NCI-H1417 treated with DMSO at 0.1 percent for 48 hours (cell line): ENCODE measurements at places on chromosomes 6 and 20.

GRCh38 chr6:168116975-168117899 is 38.2 kb upstream of the FRMD1 start:
- DNase-seq: no peak

DNA sequence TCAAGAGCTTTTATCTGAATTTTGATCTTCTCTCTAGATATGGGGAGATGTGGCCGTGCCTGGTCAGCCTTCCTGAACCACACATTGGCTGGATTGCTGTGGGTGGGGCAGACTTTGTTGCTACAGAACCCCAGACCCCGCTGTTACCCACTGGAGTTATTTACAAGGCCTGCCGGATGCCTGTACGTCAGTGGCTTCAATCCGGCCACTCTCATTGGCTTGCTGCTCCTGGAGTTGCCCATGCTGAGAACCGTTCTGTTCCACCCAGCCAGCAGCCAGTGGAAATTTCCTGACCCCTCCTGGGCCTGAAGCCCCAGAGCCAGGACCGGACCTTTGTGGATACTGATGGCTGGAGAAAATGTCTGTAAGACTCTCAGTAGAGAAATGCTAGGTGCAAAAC is 101.9 kb downstream of the TFAP2C start:
- no peak for DNase-seq

GRCh38 chr6:52990342-52990741 is 4.7 kb downstream of the GSTA4 start:
- DNase-seq: no peak

- DNase-seq: no peak
These were observed 84.0 kb downstream of the FARS2 start for GRCh38 chr6:5345324-5345723.

DNA sequence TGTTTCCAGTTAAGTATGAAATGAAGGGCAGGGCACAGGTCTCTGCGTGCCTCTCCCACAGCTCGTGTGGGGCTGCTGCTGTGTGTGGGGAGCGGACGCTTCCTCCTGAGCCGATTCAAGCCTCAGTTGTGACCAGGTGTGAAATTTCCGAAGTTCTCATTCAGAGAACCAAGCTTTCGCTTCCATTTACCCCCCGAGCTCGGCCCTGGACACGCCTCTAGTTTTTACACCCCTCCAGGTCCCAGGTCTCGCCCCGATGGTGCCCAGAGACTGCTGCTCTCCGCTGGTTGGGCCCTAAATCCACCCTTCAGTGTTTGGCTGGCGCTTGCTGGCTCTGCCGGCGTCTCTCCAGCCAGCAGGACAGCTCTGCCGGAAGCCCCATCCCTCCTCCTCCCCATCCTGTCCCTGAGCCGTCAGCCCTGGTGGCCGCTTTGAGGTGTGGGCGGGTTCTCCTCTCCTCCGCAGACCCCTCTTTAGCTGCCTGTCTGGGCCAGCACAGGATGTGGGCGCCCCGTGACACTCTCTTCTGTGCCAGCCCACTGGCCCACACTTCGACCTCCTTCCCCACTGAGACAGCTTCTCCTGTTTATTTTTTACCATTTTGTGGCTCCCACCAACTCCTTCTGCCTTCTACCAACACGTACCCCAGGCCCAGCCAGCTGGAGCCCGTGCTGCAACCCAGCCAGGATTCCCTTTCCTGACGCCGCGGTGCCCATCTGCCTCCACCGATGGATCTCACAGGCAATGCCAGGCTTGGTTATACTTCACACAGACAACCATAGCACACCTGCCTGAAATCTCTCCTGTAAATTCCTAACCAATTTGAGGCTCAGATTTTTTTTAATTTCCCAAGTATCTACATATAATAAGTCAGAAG is 142.8 kb downstream of the DLL1 start:
- DNase-seq: no peak

DNA sequence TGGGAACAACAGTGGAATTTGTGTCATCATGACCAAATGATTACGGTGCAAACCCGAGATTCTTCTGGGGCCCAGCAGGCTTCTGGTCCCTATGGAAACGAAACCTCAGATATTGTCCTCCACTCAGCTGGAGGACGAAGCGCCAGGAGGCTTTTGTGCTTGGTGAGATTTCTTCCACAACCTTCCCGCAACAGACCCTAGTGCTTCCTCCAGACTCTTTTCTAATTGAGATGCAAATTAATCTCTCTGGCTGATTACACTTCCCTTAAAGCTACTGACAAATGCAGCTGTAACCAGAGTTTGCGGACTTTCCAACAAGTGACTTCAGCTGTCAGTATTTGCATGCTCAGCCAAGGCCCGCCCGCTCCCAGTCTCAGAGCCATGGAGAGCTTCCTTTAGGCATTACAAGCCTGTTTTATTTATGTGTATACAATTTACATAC is 96.0 kb downstream of the INSM1 start:
- peak; percentile 88 for DNase-seq

DNA sequence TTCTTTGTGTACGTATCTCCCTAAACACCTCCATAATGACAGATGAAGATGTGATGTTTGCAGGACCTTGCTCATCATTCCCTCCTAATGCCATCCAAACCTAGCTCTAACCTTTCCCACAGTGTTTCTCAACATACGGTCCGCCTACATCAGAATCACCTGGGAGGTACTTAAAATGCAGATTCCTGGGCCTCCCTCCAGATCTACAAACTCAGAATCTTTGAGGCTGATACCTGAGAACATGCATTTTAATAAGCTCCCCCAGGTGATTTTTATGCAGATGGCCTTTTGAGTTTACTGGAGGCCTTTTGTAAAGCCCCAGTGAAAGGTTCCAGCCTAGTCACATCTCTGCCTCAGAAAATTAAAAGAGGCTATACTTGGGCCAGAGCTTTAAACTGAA is 40.5 kb downstream of the METTL24 start:
- DNase-seq: no peak

DNA sequence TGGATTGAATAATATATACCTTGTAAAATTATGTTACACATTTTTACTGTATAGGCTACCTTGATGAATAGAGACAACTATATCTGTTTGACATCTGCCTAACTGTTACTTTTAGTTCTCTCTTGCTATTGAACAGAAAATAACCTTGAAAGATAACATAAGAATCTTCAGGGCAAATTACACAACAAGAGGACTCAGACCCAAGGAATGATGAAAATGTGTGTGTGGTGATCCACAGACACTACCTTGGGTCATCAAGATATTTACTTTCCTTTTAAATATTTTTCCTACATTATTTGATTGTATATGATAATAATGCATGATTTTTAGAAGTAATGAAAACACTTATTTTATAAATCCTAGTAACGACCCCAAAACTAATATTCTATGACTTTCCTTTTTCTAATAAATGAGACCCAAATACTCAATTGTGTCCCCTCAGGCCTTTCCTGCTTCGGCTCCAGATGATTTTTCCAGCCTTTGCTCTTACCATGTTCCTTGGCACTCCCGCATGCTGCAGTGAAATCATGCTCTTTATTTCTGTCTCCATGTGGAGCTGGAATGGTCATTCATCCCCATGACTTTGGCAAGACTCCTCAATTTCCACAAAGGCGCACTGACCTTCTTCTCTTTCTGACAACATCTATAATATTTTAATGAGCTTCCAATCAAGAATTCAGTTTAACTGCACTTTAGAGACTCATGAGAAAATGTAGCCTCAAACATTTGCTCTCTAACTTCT is 187.6 kb downstream of the EPM2A start:
- no peak for DNase-seq

DNA sequence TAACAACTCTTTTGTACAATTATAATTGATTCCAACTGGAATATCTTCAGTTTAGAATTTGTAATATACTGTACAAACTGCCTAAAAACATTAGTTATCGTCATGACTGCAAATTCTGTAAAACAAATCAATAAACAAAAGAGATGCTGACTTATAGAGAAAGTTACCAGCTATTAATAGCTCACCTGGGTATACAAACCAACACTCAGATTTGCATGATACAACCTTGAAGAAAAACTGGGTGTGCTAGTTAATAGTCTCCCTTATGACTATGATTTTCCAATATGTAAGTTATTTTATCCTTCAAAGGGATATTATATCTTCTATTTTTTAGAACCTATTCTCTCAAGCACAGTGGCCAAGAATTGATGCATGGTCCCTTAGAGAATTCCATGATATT is 698.5 kb downstream of the FRK start:
- no peak for DNase-seq

GRCh38 chr20:3890999-3891929 is 2.1 kb downstream of the PANK2 start:
- no peak for DNase-seq

GRCh38 chr6:161436106-161436876 is 162.4 kb upstream of the AGPAT4 start:
- DNase-seq: no peak

DNA sequence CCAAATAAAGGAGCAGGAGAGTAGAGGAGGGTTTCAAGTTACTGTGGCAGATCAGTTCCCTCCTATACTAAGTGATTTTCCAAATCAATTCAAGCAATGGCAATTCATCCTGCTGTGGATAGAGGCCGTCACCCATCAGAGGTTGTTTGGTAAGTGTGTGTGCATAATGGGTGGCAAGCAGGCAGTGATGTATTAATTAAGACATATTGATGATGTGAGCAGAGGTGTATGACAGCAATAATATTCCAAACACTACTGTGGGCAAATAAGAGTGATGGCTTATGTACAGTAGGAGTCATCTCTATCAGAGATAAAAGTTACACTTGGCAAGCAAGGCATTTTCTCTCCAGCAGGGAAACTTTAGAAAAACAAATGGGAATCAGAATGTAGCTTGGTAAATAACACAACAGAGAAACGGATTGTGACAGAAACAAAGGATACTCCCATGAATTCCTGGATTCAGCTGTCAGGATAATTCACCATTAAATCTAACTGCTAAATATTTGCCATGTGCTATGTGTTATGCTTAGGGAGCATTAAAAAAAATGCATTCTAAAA is 196.3 kb downstream of the KHDC1L start:
- no peak for DNase-seq

DNA sequence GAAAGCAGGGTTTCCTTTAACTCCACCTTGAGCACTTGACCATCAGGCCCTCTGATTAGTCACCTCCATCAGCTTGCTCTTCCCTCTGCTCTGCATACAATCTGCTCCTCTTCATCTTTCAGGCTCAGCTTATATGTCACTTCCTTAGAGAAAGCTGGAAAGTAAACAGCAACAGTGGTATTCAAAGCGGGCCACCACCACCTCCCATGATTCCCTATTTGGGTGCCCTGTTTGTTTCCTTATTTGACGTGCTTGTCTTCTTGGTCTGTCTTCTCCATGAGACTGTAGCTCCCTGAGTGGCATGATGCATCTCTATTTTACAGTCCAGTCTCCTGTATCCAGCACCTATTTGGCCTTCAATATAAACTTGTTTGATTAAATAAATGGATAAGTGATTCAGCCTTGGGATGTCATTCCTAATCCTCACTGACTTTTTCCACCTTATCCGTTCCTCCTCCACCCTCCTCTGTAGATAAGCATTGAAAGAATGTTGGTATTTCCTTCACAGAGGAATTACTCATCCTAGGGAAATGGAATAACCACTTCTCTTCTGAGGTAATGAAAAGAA is 102.8 kb upstream of the SGK1 start:
- no peak for DNase-seq

GRCh38 chr20:4985658-4986057 is 15.7 kb downstream of the SLC23A2 start:
- DNase-seq: no peak

- DNase-seq: no peak
These were observed 93.1 kb upstream of the TAB2 start for GRCh38 chr6:149224399-149224798.

- no peak for DNase-seq
These were observed 364.3 kb upstream of the MAN1A1 start for GRCh38 chr6:119713903-119714302.

GRCh38 chr6:131368198-131368911 is 204.7 kb upstream of the ARG1 start:
- DNase-seq: no peak

DNA sequence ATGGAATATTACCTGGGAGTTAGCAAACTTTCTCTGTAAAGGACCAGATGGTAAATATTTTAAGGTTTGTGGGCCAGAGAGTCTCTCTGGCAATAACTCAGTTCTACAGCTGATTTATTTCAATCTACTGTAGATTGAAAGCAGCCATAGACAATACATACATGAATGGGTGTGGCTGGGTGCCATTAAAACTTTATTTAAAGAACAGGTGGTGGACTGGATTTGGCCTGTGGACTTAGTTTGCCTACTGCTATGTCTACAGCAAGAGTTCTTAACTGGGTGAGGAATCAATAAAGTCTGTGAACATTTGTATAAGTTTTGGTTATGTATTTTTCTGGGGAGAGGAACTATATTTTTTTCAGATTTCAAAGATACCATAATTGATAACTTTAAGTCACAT is 55.1 kb downstream of the SLC22A2 start:
- DNase-seq: no peak

- no peak for DNase-seq
These were observed 109.6 kb downstream of the SLC22A3 start for GRCh38 chr6:160457823-160458222.

GRCh38 chr20:25394276-25394675 is 3.6 kb upstream of the ABHD12 start:
- no peak for DNase-seq

GRCh38 chr6:45640081-45640491 is 262.4 kb upstream of the SUPT3H start:
- no peak for DNase-seq

DNA sequence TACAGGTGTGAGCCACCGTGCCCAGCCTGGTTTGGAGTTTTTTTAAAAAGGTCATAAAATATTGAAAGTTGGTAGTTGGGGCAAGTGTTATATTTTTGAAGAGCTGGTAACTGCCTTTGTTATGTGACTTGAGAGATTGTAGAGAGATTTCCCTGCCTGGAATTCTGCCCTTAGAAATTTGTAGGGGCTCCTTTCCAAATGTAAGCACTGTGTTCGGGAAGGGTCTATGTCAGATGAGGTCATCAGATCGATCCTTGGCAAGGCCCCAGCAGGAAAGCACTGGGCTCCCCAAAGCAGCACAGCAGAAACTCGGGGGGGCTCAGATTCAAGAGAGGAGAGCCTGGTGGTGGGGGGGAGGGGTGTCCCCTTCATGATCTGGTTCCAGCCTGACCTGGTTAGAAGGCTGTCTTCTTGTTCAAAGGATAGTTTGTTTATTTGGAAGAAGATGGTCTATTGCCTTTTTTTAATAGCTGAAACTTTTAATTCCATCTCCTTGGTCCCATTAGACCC is 220.2 kb downstream of the UST start:
- no peak for DNase-seq

GRCh38 chr20:50373674-50374286 is 136.4 kb upstream of the PTPN1 start:
- no peak for DNase-seq

- no peak for DNase-seq
These were observed 18.5 kb downstream of the GSTA4 start for GRCh38 chr6:52976591-52977035.
